ENCODE measurements at places on chromosomes 16 and 17. TPM values are rescaled to one million over a fixed set of nuclear protein-coding genes. Genes with fewer than 3 reads are reported as not detected.

Gene CCL17
- not detected for total RNA-seq

Gene MEIOB
- total RNA-seq: 2.6 TPM

Gene KRT40
- 0.40 TPM for total RNA-seq

Gene DNAAF8
- total RNA-seq: 4.1 TPM

Gene LAT
- 2.1 TPM for total RNA-seq

Gene ZC3H18
- total RNA-seq: 13.7 TPM

GRCh38 chr16:67528870-67529581 lies 397 bp downstream of the RIPOR1 start:
- peak; percentile 71 for DNase-seq
- H3K36me3 ChIP-seq: peaks cover 2% of the 10 kb centered on the region
- peak overlapping the region; percentile 65 for H3K27ac ChIP-seq
- no peaks in the 10 kb centered on the region for H3K27me3 ChIP-seq
- H3K4me1 ChIP-seq: peaks cover 32% of the 10 kb centered on the region

- DNase-seq: no peak
- no peaks in the 10 kb centered on the region for H3K36me3 ChIP-seq
- no peak overlapping the region for H3K4me3 ChIP-seq
- H3K27me3 ChIP-seq: no peaks in the 10 kb centered on the region
- H3K27ac ChIP-seq: no peak overlapping the region
- peaks cover 6% of the 10 kb centered on the region for H3K4me1 ChIP-seq
Observed at GRCh38 chr16:27813591-27813990, 249.9 kb downstream of the GSG1L start.

DNA sequence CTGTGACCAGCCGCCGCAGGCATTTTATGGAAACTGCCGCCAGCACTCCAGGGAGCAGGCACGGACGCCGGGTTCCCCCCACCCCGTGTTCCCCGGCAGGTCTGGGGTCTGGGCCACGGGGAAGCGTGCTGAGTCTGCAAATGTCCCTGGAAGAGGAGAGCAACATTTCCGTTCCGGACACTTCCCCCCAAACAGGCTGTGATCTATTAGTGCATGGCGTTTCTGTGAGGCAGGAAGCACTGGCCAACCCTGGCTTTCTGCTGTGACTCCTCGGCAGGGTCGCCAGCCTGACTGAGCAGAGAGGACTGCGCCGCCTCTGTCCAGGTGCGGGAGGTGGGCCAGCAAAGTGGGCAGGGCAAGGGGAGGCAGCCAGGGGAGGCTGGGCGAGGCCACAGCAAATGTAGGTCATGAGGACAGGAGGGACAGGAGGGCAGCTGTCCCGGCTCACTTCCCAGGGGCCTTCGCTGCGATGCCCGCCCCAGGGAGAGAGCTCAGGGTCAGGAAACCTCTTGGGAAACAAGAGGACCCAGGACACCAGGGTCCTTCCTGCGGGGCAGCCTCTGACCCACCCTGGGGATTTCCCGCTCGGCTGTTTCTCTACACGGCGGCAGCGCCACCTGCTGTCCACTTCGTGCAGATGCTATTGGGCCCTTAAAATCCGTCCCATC lies 9.5 kb downstream of the FOXF1 start:
- peaks cover 27% of the 10 kb centered on the region for H3K4me1 ChIP-seq
- peaks cover 82% of the 10 kb centered on the region for H3K27me3 ChIP-seq
- no peaks in the 10 kb centered on the region for H3K36me3 ChIP-seq
- H3K27ac ChIP-seq: no peak overlapping the region
- DNase-seq: no peak
- H3K4me3 ChIP-seq: no peak overlapping the region

GRCh38 chr17:2532146-2532720 lies 20.5 kb upstream of the METTL16 start:
- no peak overlapping the region for H3K27ac ChIP-seq
- no peak overlapping the region for H3K4me3 ChIP-seq
- no peaks in the 10 kb centered on the region for H3K36me3 ChIP-seq
- H3K27me3 ChIP-seq: no peaks in the 10 kb centered on the region
- H3K4me1 ChIP-seq: no peaks in the 10 kb centered on the region

DNA sequence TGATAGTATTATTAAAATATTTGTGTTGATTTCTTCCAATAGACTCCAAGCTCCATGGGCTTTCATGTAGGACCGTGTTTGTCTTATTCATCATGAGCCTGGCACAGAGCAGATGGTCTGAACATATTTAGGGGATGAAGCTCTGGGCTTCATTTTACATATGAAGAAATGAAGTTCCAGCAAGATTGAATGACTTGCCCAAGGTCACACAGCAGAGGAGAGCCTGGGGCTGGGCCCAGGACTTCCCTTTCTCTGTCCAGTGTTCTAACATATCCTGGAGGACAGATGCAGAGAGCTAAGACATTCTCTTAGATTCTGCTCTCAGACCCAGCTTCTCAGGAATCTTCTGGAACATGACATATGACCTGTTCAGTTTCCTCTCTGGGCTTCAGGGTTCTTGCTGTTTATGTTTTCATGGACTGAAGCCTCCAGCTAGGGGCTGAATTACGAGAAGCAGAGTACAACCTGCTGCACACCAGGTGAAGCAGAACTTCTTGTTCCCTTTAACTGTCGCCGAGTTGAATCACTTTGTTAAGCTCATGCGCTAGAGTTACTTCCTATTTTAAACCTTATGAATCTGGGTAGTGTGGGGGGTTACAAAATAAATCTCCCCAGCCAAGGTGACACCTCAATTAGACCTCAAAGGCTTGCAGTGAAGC lies 53.6 kb downstream of the GPRC5B start:
- H3K36me3 ChIP-seq: peaks cover 14% of the 10 kb centered on the region
- no peaks in the 10 kb centered on the region for H3K4me1 ChIP-seq
- no peak overlapping the region for H3K4me3 ChIP-seq
- H3K27ac ChIP-seq: no peak overlapping the region
- DNase-seq: no peak
- H3K27me3 ChIP-seq: no peaks in the 10 kb centered on the region

DNA sequence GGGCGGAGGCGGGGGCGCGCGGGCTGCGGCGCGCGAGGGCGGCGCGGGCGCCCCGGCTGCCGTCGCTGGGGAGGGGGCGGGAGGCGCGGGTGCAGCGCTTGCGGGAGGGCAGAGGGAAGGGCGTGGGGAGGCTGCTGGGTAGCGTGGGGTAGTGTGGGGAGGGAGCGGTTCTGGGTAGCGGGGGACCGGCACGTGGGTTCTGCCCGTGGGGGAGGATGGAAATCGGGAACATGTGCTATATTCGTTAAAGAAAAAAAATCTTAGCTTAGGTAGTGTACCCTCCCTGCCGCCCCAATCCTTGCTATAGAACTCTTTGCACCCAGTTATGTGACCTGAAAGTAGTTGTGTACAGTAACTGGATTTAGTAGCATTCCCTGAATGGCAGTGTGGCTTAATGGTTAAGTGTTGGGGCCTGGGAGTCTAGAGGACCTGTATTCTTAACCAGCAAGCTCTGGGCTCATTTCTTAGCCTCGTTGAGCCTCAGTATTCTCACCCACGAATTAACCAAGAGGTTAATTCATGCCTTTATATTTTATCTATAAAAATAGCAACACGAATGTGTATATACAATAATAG lies 646 bp downstream of the RABEP1 start:
- H3K4me1 ChIP-seq: no peaks in the 10 kb centered on the region
- H3K27me3 ChIP-seq: no peaks in the 10 kb centered on the region
- no peaks in the 10 kb centered on the region for H3K36me3 ChIP-seq
- H3K27ac ChIP-seq: no peak overlapping the region

- no peaks in the 10 kb centered on the region for H3K27me3 ChIP-seq
- H3K27ac ChIP-seq: peak overlapping the region; percentile 40
- DNase-seq: no peak
- H3K4me3 ChIP-seq: no peak overlapping the region
- no peaks in the 10 kb centered on the region for H3K36me3 ChIP-seq
- peaks cover 3% of the 10 kb centered on the region for H3K4me1 ChIP-seq
Observed at GRCh38 chr17:48498164-48498850, 32.5 kb downstream of the HOXB1 start.

GRCh38 chr16:27313422-27314160 lies at the start of gene IL4R:
Gene IL4R (plus strand): TSS chr16:27313974. CDS start chr16:27340204, 26,230 bp downstream.
- no peaks in the 10 kb centered on the region for H3K36me3 ChIP-seq
- peaks cover 9% of the 10 kb centered on the region for H3K4me1 ChIP-seq
- no peak for DNase-seq

DNA sequence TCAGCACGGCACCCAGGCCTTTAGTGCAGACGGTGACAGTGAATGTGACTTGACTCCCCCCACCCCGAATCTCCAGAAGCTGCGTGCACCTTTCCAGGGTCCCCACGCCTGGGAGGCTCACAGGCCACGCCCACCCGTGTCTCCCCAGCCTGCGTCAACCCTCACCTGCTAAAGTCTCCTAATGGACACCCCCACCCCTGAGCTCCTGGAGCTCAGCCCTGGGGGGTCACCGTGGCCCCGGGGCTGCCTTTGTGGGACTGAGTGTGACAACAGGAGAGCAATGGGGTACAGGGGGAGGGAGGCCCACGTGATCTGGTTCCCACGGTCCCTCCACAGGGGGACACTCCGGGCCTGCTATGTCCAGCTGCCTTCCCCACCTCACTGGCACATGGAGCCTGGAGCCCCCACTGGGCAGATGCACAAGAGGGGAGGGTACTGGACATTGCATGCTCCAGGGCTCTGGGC lies 7.4 kb upstream of the FASN start:
- DNase-seq: no peak
- H3K27me3 ChIP-seq: no peaks in the 10 kb centered on the region
- no peak overlapping the region for H3K27ac ChIP-seq
- H3K4me3 ChIP-seq: no peak overlapping the region
- peaks cover 73% of the 10 kb centered on the region for H3K36me3 ChIP-seq
- peaks cover 71% of the 10 kb centered on the region for H3K4me1 ChIP-seq

DNA sequence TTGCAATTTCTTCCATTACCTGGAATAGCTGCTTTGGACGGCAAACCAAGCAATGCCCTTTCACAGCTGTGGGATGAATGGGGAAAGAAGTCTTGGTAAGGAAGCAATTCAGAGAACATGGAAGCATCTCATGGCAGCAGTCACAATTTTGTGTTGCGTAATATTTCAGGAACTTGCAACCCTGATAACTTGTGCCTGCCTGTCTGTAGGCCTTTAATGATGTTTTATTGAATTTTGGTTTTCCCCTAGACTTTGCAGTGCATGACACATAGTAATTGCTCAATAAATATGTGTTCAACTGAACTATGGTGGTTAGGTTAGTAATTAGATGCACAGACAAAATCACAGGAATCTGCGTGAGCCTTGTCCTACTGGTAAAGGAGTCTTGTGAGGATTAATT lies 439.5 kb downstream of the WWOX start:
- no peak overlapping the region for H3K4me3 ChIP-seq
- H3K4me1 ChIP-seq: no peaks in the 10 kb centered on the region
- no peaks in the 10 kb centered on the region for H3K36me3 ChIP-seq
- DNase-seq: no peak
- H3K27me3 ChIP-seq: no peaks in the 10 kb centered on the region

DNA sequence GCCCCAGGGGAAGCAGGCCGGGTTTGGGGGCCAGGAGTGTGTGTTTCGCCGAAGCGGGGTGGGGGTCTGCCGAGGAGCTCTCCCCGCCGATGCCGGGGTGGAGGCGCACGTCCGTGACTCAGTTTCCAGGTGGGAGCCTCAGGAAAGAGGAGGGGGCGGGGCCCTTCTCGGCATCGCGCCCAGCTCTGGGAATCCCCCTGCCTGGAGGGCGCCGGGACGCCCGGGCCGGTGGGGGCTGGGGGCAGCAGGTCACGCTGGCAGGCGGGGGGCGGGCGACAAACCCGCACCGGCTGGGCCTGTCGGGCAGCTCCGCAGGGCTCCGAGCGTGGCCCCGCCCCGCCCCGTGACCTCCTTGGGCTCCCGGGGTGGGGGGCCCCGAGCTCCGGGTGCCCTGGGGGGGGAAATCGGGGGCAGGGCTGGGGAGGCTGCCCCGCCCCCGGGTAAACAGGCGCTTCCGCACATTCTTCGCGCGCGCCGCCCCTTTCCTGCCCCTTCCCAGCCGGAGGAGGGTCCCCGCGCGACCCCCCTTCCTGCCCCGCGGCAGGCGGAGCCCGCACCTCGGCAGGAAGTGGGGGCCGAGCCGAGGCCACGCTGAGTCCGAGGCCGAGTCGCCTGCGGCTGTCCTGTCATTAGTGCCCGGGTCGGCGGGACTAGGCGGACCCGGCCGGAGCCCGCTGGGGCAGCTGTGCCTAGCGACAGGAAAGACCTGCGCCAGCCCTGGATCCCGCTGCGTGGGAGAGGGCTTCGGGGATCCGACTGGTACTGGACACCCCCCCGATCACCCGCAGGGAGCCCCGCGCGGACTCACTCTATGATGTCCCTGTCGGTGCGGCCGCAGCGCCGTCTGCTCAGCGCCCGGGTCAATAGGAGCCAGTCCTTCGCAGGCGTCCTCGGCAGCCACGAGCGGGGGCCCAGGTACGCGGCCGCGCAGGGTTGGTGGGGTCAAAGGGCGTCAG lies 9.3 kb downstream of the RIPOR1 start:
- peaks cover 2% of the 10 kb centered on the region for H3K27me3 ChIP-seq
- peak overlapping the region; percentile 71 for H3K27ac ChIP-seq
- H3K4me1 ChIP-seq: peaks cover 32% of the 10 kb centered on the region
- peaks cover 47% of the 10 kb centered on the region for H3K36me3 ChIP-seq
- peak overlapping the region; percentile 56 for H3K4me3 ChIP-seq
- no peak for DNase-seq
